NCI-H1694 (cell line): ENCODE measurements at places on chromosomes 12 and 14.

- DNase-seq, result no peak
These were observed 505.0 kb upstream of the FLRT2 start for GRCh38 chr14:85024931-85025330.

DNA sequence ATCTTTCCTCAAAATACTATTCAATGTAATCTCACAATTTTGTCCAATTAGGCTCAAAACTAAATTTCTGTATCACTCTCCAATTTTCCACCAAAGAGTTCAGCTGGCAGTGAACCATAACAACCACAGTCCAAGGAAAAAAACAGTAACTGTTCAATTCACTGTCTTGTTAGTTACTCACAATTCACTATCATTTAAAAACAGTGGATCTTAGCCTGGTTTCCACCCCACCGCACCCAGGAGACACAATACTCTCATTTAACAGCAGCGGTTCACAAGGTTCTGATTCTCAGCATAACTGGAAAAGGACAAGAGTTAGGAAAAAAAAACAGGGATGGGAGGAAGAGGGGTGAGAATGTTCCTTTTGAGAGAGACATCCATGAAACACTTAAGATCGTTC lies 40.5 kb downstream of the MED13L start:
- DNase-seq, result no peak

DNA sequence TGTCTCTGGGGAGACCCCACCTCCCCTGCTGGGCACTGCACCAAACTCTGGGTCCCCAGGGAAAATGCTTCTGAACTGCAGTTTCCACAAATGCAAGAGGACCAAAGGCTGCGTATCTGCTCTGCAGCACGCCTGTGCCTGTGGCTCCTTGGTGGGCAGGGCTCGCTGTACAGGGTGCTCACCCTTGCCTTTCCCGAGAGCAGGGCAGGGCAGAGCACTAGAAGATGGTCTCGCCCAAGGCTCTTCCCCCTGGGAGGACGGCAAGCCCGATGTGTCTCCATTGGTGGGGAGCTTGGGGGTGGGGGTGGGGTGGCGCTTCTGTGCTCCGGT lies 175.3 kb upstream of the RTL1 start:
- DNase-seq, result no peak

DNA sequence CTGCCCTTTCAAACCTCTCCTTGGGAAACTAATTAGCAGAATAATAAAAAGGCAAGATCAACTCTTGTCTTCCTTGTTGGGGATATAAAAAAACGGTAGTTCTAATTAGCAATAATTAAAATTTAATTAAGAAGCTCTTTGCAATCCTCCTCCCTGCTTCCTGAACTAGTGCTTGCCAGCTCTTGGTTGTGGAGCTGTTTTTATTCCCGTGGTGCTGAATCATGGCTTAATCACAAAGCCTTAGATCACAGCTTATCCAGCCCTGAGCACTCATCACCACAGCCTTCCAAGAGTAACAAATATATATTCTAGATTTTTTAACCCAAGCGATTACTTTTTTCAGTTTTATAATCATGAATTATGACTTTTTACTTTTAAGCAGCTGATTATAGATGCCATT lies 63.2 kb upstream of the INSM2 start:
- DNase-seq, result no peak

DNA sequence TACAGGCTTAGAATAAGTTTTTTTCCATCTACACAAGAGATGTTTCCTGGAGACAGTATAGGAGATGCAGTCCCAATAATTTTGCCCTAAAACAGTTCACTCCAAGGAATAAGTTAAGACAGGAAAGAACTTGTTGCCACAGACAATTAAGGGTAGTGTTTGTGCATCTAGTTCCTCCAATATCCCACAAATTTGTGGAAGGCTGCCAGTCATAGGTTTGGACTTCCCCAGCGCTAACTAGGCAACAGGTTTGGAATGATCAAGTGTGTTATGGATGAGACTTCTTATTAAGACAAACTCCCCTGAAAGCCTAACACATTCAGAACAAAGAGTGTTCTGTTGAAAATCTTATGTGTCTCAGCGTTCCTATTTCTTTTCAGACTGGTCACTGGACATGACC lies 611.0 kb downstream of the CCER1 start:
- no peak for DNase-seq

- DNase-seq, result no peak
These were observed 953.6 kb downstream of the SLC6A15 start for GRCh38 chr12:83958997-83959396.

DNA sequence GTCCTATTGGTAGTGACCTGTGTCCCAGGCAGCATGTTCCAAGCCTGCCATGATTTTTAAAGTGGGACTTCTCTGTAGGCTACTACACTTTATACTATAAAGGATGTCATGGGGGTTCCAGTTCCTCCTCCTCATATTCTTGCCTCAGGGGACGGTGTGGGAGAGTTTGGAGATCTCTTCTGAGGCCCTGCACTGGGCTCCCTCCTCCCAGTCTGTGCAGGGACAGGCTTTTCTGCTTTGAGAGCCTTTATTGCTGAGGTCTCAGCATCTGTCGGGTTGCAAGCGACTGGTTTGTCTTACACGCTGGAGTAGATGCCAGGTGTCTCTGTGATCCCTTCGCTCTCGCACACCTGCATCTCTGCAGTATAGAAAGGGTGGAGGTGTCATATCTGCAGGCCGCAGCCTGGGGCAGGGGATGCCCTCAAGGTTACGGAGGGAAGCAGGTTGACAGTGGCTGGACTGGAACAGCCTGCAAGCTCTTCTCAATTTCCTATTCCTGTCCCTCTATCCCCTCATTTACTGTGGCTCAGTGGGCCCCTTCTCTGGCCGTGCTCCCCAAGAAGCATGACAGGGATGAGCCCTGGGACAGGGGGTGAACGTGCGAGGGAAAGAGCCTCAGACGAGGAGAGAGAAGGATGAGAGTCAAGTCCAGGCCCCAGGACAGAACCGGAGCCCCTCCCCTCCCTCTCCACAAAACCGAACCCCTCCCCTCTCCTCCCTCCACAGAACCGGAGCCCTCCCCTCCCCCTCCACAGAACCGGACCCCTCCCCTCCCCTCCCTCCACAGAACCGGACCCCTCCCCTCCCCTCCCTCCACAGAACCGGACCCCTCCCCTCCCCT lies 51.3 kb downstream of the SLC6A12 start:
- no peak for DNase-seq

- DNase-seq, result no peak
These were observed 35.6 kb downstream of the GXYLT1 start for GRCh38 chr12:42109031-42109430.

DNA sequence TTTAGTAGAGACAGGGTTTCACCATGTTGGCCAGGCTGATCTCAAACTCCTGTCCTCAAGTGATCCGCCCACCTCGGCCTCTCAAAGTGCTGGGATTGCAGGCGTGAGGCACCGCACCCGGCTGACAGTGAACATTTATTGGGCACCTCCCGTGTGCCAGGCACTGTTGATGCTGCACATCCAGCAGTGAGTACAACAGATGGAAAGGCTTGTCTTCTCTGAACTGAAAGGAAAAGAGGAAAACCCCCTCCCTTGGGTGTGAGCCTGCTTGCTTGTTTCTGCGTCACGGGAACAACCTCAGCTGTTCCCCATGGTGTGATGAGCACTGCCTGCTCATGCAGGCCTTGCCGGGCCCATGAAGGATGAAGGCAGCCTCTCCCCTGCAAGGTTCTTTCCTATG lies 39.5 kb downstream of the DGLUCY start:
- peak; percentile 97 for DNase-seq

- no peak for DNase-seq
These were observed 6.0 kb upstream of the DACT1 start for GRCh38 chr14:58631732-58632131.

DNA sequence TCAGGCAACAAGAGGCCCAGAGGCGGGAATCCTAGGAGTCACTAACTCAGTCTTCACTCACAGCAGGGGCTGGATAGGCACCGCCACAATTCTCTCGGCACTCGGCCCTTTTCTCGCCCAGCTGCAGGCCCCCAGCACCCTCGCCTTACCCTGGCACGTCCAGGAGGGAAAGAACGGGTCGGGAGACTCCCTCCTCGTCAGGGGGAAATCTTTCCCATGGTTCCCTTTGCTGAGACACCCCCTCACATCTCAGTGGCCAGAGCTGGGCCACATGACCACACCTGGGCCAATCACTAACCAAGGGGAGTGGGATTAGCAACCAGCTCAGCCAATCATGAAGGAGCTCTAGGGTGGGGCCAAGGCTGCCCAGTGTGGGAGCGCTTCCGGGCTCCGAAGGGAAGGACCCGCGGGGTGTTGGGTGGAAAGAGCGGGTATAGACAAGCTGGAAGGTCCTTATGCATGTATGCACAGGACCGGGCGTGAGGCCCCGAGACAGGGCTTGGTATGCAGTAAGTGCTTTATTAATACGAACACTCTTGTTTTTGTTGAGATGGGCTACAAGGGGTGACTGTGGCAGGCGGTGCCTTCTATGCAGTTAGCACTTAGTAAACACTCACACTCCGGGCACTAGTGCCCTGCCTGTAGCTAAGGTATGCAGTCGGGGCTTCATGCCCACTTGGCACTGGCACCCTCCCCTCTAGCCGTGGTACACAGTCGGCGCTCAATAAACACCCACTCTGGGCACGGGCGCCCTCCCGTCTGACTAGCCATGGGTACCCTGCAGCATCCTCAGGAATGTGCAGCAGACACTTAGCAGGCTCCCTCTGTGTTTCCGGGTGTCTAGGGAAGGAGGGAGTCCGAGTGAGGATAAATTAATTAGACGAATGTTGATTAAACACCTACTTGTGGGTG lies 40.3 kb downstream of the ADGRD1 start:
- no peak for DNase-seq

DNA sequence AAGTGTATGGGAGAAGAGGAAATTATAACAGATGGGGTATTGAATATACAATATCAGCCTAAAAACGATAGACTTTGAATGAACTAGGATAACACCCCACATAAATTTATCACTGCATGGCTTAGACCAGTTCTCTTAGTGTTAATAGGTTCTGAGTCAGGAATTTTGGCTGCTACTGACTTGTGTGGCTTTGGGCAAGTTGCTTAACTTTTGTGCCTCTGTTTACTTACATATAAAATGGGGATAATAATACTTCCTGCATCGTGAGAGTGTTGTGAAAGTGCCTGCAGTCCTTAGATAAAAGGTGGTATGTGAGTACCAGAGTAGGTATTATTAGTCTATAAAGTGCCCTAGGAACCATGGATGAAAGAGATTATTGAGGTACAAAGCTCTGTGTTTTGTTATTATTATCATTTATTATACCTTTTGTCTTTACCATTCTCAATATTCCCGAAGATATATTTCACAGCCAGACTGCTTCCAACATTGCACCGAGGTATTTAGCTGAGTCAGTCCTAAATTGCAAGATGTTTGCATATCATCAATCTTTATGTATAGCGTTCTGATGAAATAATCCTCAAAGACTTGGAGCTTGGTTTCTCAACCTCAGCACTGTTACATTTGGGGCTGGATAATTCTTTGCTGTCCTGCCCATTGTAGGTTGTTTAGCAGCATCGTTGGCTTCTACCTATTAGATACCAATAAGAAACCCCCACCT lies 2.3 kb upstream of the PAWR start:
- no peak for DNase-seq

DNA sequence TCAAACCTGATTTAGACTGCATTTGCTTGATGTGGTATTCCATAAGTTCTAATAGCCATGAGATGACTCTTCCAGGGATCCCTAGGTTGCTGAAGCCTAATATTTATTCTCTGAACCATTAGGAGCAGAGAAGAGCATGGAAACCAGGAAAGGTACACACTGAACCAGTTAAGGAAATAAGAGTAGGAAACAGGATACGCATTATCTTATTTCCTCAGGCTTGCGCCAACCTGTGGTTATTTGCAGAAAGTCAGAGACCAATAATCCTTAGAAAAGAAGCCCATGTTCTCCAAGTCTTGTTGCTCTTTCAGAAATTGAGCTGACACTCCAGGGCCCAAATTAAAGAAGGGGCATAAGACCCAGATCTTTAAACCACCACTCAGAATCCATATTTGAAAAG lies 41.8 kb upstream of the SMUG1 start:
- DNase-seq, result no peak

GRCh38 chr14:67575684-67576083 lies 24.4 kb downstream of the PIGH start:
- no peak for DNase-seq

- no peak for DNase-seq
These were observed 255.8 kb upstream of the FOXN3 start for GRCh38 chr14:89672636-89673511.

- no peak for DNase-seq
These were observed 8.8 kb upstream of the KCNK13 start for GRCh38 chr14:90053044-90053443.

GRCh38 chr14:102805371-102805891 lies 28.2 kb downstream of the TRAF3 start:
- no peak for DNase-seq

GRCh38 chr14:35742032-35742371 lies 67.1 kb downstream of the RALGAPA1 start:
- DNase-seq, result no peak

- no peak for DNase-seq
These were observed 907.6 kb upstream of the FLRT2 start for GRCh38 chr14:84622357-84622756.

DNA sequence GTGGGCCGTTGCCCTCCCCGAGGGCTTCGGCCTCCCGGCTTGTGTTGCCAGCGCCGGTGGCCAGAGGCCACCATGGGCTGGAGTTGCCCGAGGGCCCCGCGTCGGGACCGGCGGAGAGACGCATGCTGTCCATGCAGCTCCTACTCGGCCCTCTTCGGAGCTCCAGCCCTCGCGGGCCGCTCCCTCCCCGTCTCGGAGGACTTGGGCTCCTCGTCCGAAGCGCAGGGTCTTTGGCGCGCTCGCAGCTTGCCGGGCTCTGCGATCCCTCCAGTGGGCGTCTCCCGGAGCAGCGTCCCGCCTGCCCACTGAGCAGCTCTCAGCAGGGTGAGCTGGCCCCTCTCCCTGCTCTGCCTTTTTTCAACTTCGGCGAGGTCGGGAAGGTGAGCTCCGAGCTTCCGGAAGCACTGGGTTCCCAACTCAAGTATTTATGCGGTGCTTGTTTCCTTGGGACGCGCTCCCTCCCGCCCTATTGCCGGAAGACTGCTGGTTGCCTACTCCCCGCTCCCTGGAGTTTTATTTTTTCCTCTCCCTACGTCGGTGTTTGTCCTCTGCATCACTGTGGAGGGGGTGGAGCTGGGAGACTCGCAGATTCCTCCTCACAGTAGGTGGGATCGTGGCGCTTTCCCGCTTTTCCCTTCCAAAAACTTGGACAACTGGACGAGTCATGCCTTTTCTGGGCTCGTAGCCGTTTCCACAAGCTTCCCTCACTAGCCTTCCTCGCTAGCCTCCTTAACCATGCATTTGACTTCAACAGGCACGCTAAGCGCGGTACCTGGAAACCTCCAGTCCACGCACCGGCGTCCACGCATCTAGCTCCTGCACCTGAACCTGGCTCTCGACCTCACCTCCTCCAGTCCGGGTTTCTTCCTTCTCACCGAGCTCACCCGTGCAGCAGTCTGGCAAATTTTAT lies at the start of gene AVPR1A:
AVPR1A (minus strand) TSS at position 489 of the 910 bp plus-strand sequence; CDS start at position 124, 365 bp downstream.
- no peak for DNase-seq

GRCh38 chr14:94936401-94936892 lies 166.5 kb upstream of the GSC start:
- DNase-seq, result peak; percentile 99
